ENCODE measurements at places on chromosomes 16 and 17.

- H3K4me3 ChIP-seq = no peak overlapping the region
- no peaks in the 10 kb centered on the region for H3K27me3 ChIP-seq
- no peak overlapping the region for H3K27ac ChIP-seq
- DNase-seq = no peak
Observed at GRCh38 chr17:29958947-29959657, 17.7 kb downstream of the EFCAB5 start.

DNA sequence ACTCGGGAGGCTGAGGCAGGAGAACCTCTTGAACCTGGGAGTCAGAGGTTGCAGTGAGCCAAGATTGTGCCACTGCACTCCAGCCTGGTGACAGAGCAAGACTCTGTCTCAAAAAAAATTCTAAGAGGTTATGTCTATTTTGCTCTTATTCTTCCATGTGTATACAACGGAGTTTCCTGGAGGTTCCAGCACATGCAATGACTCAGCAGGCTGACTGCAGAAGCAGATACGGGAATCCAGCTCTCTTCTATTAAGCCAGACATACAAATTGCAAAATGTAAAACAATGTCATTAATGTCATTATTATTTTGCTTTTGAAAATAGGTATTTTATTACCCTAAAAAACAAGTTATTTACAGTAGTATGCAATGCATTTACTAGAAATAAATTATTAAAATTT lies 18.4 kb downstream of the MIEF2 start:
- H3K27me3 ChIP-seq = no peaks in the 10 kb centered on the region
- no peak overlapping the region for H3K4me3 ChIP-seq
- no peak for DNase-seq
- H3K36me3 ChIP-seq = peaks cover 34% of the 10 kb centered on the region

DNA sequence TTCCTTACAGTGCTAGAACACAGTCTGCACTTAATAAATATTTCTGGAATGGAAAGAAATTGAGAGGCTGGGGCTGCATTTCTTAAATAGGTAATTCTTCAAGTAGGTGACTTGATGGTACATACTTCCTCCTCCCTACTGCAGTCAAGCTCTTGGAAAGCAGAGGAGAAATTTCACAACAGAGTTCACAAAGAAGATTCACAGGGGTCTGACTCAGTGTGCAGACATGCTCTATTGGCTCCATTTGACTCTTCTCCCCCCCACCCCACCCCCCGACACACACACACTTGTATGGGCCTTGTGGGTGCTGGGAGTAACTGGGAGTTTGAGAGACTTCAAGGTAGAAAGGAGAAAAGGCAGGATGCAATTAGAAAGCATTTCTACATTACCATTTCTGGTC lies 6.2 kb upstream of the MYOCD start:
- DNase-seq = no peak
- no peak overlapping the region for H3K27ac ChIP-seq
- H3K4me1 ChIP-seq = no peaks in the 10 kb centered on the region
- H3K27me3 ChIP-seq = peaks cover 7% of the 10 kb centered on the region
- no peak overlapping the region for H3K4me3 ChIP-seq
- no peaks in the 10 kb centered on the region for H3K36me3 ChIP-seq

- H3K4me1 ChIP-seq = no peaks in the 10 kb centered on the region
- no peak for DNase-seq
- H3K27ac ChIP-seq = no peak overlapping the region
- H3K36me3 ChIP-seq = no peaks in the 10 kb centered on the region
- peaks cover 1% of the 10 kb centered on the region for H3K27me3 ChIP-seq
Observed at GRCh38 chr16:89010210-89010925, 33.4 kb upstream of the CBFA2T3 start.

DNA sequence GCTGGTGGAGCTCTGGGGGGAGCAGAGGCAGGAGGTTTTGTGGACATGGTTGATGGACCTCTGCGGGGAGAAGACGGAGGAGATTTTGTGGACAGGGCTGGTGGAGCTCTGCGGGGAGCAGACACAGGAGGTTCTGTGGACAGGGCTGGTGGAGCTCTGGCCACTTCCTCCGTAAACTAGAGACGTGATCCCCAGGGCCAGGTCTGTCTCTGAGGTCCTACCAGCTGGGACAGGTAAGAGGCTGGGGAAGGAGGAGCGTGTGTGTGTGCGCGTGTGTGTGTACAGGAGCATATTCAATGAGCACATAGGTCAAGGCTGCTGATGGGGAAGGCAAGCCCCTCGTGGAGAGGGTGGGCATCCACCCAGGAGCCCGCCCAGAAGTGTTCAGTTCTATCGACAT lies 20.6 kb downstream of the RPH3AL start:
- H3K27ac ChIP-seq = no peak overlapping the region
- no peak for DNase-seq
- no peaks in the 10 kb centered on the region for H3K36me3 ChIP-seq
- H3K4me3 ChIP-seq = no peak overlapping the region

- H3K4me3 ChIP-seq = no peak overlapping the region
- peaks cover 4% of the 10 kb centered on the region for H3K27me3 ChIP-seq
- no peak overlapping the region for H3K27ac ChIP-seq
- DNase-seq = no peak
Observed at GRCh38 chr17:63973930-63974593, 1.3 kb upstream of the SCN4A start.

DNA sequence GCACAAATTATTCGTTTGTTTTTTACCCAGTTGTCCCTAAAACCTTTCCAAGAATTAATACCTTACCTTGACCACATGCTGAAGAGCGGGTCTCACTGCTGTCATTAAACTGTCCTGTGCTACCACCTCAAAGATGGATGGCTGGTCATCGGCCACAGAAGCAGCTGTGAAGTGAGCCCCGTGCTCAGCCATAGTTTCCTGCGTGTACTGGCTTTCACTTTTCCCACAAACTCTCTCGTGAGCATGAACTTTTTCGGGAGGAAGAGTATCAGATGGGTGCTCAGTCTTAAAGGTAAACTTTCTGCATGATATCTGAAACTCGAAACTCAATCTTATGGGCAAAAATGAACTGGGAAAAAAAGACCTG lies 558 bp downstream of the PEX12 start:
- H3K27me3 ChIP-seq = peaks cover 1% of the 10 kb centered on the region
- H3K36me3 ChIP-seq = peaks cover 9% of the 10 kb centered on the region
- H3K4me1 ChIP-seq = peaks cover 36% of the 10 kb centered on the region
- peak overlapping the region; percentile 99 for H3K27ac ChIP-seq
- H3K4me3 ChIP-seq = peak overlapping the region; percentile 99

- no peaks in the 10 kb centered on the region for H3K27me3 ChIP-seq
- H3K4me1 ChIP-seq = no peaks in the 10 kb centered on the region
- no peak overlapping the region for H3K27ac ChIP-seq
- no peaks in the 10 kb centered on the region for H3K36me3 ChIP-seq
Observed at GRCh38 chr17:72852277-72852938, 240.1 kb downstream of the SLC39A11 start.

GRCh38 chr16:13245713-13246377 lies 344.4 kb downstream of the SHISA9 start:
- no peak for DNase-seq
- no peaks in the 10 kb centered on the region for H3K4me1 ChIP-seq
- no peak overlapping the region for H3K27ac ChIP-seq
- no peaks in the 10 kb centered on the region for H3K36me3 ChIP-seq
